ENCODE measurements at places on chromosomes 12 and 14.

DNA sequence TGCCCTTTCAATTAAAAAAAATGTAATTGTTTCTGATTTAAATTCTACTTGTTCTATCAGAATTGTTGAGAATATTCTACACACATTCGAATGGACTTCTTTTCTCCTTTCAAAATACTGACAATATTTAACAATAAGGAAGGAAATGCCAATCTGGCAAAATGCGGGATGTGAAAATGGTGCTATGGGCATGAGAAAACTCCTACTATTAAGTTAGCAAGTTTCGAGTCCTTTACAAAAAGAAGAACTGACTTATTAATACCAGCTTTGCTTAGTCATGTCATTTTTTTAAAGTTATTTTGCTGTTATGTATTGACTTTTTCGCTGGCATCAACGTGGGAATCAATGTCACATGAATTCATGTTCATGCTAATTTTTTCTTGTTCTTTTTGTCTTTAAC lies 31.7 kb upstream of the ARL1 start:
- DNase-seq, result no peak

DNA sequence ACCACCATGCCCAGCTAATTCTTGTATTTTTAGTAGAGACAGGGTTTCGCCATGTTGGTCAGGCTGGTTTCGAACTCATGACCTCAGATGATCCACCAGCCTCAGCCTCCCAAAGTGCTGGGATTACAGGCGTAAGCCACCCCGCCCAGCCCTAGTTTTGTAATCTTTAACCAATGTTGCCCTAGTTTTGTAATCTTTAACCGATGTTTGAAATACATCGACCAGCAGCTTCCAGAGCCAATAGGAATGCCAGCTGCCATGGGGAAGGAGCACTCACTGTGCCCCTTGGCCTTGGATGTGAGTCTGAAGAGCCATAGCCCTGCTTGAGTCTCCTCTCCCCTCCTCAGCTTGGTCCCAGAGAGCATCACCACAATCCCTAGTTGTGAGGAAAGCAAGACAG lies 209.3 kb upstream of the RGS6 start:
- DNase-seq, result no peak

DNA sequence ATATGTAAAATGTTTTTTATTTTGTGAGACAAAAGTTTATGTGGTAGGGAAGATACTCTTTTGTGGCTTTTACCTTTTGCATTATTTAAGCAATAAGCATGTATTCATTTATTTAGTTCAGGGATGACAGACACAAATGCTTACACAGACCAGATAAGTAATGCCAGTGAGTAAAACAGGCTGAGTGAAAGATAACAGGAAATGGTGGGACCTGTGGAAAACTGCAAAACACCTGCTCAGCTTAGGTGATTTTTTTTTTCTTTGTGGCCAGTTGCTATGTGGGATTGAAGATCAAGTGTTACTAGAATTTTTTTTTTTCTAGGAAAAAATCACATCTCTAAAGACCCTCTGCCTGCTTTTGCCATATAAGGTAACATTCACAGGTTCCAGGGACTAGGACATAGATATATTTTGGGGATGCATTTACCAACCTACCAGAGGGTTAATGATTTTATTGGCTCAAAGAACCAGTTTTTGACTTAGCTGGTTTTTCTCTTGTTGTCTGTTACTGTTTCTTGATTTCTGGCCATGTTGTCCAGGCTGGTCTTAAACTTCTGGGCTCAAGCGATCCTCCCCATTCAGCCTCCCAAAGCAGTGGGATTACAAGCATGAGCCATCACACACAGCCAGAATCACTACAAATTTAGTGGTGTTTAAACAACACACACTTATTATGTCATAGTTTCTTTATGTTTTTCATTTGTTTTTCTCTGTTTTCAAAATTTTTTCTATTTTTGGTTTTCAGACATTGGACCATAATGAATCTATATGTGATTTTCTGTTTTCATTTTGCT lies 9.8 kb downstream of the PSMA6 start:
- DNase-seq, result no peak

- DNase-seq, result no peak
Measured at GRCh38 chr14:57796556-57796955, 69.3 kb downstream of the SLC35F4 start.

GRCh38 chr12:126384026-126384564 lies 1318.9 kb downstream of the AACS start:
- DNase-seq, result no peak

- DNase-seq, result no peak
Measured at GRCh38 chr12:124326104-124326503, 31.2 kb downstream of the RFLNA start.

Measured in stimulated activated CD8-positive, alpha-beta memory T cell treated with anti-CD3 and anti-CD28 coated beads, Interleukin-4, amount 100 ng/mL, for 1 hour (primary cell).